Glutamatergic neuron (in vitro differentiated cells): ENCODE measurements at places on chromosomes 12 and 14.
A peak's percentile ranks its signal among the peaks of the same experiment; 100 is the strongest.

GRCh38 chr12:40164034-40164433, 58.2 kb upstream of the SLC2A13 start:
- no peak for DNase-seq

- no peak for DNase-seq
Measured at GRCh38 chr12:110998165-110998564, 77.8 kb upstream of the MYL2 start.

GRCh38 chr14:48792376-48793024, 793.7 kb downstream of the RPS29 start:
- no peak for DNase-seq

DNA sequence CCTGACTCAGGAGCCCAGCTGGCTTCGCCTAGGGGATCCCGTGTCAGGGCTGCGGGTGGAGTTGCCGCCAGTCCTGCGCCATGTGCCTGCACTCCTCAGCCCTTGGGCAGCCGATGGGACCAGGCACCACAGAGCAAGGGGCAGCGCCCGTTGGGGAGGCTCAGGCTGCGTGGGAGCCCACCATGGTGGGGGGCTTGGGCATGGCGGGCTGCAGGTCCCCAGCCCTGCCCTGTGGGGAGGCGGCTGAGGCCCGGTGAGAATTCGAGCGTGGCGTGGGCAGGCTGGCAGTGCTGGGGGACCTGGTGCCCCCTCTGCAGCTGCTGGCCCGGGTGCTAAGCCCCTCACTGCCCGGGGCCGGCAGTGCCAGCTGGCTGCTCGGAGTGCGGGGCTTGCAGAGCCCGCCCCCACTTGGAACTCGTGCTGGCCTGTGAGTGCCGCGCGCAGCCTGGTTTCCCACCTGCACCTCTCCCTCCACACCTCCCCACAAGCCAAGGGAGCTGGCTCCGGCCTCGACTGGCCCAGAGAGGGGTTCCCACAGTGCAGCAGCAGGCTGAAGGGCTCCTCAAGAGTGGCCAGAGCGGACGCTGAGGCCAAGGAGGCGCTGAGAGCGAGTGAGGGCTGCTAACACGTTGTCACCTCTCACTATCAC, 135.1 kb upstream of the SEL1L start:
- DNase-seq, result no peak

DNA sequence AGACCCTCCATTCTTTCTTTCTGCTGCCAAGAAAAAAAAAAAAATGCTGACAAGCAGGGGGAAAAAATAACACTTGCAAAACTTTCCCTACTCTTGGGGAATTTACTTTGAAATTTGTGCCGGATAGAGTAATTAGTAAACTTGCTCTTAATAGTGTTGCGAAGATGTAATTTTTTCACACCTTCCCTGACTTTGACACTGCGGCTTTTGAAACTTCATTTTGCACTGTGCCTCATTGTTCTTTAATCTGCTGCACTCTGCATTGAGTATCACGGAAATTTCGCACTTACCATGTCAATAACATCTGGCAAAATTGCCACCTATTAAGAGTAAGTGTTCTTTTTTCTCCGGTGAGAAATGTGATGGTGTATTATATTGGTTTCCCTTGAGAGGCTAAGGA, 596.1 kb downstream of the VRK1 start:
- DNase-seq, result no peak

DNA sequence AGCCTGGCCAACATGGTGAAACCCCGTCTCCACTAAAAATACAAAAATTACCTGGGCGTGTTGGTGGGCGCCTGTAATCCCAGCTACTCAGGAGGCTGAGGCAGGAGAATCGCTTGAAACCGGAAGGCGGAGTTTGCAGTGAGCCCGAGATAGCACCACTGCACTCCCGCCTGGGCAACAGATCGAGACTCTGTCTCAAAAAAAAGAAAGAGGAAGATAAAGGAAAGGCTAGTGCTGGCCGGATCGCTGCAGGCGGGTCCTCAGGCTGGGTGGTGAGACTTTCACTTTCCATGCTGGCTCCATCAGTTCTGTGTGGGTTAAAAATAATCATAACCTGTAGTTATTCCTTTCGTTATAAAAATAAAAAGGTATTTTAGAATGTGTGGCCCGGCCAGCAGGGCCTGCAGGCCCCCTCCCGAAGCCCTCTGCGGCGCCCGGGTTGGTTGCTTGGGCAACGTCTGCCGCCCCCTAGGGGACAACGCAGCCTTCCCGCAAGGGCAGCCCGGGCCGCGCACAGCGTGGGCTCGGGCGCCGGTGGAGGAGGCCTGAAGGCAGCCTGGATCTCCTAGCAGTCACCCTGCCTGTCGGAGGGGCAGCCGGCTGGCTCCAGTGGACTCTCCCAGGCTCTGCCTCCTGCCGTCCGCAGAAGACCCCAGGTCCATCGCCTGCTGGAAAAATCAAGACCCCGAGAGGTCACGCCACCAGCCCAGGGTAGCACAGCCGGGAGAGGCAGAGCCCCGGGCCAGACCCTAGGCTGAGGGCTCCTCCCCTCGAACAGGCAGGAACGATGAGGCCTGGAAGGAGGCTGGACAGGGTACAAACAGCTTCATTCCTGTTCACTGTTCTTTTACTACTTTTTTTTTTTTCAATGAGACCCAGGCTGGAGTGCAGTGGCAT, 5.0 kb upstream of the SLC25A47 start:
- peak; percentile 83 for DNase-seq

GRCh38 chr14:50225974-50226297, 5.4 kb downstream of the SOS2 start:
- no peak for DNase-seq

GRCh38 chr12:110763583-110763982, 20.9 kb upstream of the PPP1CC start:
- DNase-seq, result no peak

DNA sequence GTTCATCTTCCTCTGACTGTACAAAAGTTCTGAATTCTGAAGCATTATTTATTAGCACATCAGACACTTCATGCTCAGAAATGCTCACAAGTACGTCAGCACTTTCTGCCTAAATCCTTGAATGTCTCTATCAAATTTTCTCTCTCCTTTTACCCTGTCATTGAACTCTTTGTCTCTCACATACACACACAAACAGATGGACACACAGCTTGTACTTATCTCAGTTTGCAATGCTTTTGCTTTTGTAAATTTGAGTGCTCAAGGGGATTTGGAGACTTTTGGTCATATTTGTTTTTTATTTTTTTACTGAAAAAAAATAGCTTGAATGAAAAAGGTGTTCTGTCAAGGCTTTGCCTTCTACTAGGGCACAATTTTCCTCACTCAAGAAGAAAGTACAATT, 64.2 kb upstream of the PDZRN4 start:
- no peak for DNase-seq

- no peak for DNase-seq
Measured at GRCh38 chr14:96906434-96906833, 109.3 kb downstream of the VRK1 start.
